ENCODE measurements at places on chromosomes 3 and 15. TPM values are rescaled to one million over a fixed set of nuclear protein-coding genes. Genes with fewer than 3 reads are reported as not detected.

GRCh38 chr3:72462595-72463011 is 385.6 kb downstream of the SHQ1 start:
- no peak overlapping the region for H3K27ac ChIP-seq
- no peaks in the 10 kb centered on the region for H3K27me3 ChIP-seq
- peak; percentile 67 for DNase-seq
- H3K36me3 ChIP-seq = no peaks in the 10 kb centered on the region

DNA sequence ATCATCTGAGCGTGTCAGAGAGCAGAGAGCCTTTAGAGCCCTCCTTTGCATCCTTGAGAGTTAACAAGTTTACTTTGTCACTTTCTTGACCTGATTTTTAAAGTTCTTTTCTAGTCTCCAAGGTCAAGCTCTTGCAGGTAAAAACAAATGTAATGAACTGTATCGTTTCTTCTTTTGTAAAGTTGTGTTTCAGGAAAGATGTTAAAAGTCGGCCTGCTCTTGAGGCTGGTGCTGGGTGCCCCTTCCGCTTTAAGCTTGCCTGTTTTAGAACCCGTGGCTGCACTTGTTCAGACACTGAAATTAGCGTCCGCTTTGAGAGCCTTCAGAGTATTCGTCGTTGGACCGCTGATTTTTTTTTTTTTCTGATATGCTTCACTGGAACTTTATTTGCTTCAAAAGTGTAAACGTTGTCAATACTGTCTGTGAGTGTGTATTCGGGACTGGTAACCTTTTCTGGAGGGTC is 52.6 kb upstream of the ULK4 start:
- H3K4me3 ChIP-seq = peak overlapping the region; percentile 71
- H3K27me3 ChIP-seq = no peaks in the 10 kb centered on the region
- H3K4me1 ChIP-seq = peaks cover 11% of the 10 kb centered on the region
- no peak for DNase-seq
- no peaks in the 10 kb centered on the region for H3K36me3 ChIP-seq
- H3K27ac ChIP-seq = peak overlapping the region; percentile 83

DNA sequence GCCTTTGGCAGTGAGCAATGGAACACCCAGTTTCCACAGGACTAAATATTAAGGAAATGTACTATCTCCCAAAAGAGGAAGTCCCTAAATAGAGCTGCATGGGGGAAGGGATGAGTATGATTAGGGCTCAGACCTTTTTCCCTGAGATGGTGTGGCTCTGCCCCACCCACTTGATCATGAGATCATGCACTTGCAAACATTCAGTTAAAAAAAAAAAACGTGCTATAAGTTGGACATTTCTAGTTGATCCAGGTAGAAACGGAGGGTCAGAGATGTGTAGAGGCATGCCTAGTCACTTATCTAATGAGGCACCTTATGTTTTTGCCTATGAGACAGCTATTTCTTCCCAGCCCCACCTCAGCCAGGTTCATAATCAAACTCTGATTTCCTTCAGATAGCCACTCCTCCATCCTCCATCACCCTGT is 24.5 kb upstream of the SSR3 start:
- H3K36me3 ChIP-seq = no peaks in the 10 kb centered on the region
- no peak for DNase-seq
- no peaks in the 10 kb centered on the region for H3K4me1 ChIP-seq
- H3K27me3 ChIP-seq = no peaks in the 10 kb centered on the region

GRCh38 chr3:23314981-23315762 is 112.0 kb downstream of the UBE2E2 start:
- H3K27me3 ChIP-seq = no peaks in the 10 kb centered on the region
- no peak overlapping the region for H3K4me3 ChIP-seq
- H3K4me1 ChIP-seq = no peaks in the 10 kb centered on the region

DNA sequence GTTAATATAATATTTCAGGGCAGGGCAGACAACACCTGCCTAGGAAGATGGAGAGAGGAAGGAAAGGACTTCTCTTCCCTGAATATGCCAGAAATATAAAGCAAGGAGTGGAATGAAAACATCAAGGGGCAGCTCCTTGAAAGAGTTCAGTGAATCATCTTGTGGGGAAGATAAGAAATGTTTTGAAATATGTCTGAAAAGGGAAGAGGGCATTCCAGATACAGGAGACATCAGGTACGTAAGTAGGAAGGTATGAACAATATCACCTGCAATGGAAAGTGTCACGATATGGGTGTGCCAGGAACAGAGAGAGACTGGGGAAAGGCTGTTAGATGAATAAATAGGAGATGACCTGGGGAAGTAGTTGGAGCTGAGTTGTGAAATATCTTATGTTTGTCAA is 75.8 kb upstream of the WDR72 start:
- H3K27me3 ChIP-seq = no peaks in the 10 kb centered on the region
- no peak for DNase-seq
- no peak overlapping the region for H3K27ac ChIP-seq
- H3K36me3 ChIP-seq = no peaks in the 10 kb centered on the region

- H3K27ac ChIP-seq = no peak overlapping the region
- no peak overlapping the region for H3K4me3 ChIP-seq
- DNase-seq = peak; percentile 56
- no peaks in the 10 kb centered on the region for H3K36me3 ChIP-seq
Observed at GRCh38 chr15:77195586-77195985, 124.7 kb upstream of the TSPAN3 start.

The ZBTB47 gene
- total RNA-seq = 26.6 TPM

GRCh38 chr3:24264011-24264410 is 230.6 kb downstream of the THRB start:
- DNase-seq = no peak
- no peaks in the 10 kb centered on the region for H3K36me3 ChIP-seq
- H3K27ac ChIP-seq = no peak overlapping the region
- H3K27me3 ChIP-seq = no peaks in the 10 kb centered on the region

The LZTFL1 gene
- total RNA-seq = 30.9 TPM

GRCh38 chr3:8094415-8094814 is 407.2 kb upstream of the LMCD1 start:
- no peak overlapping the region for H3K4me3 ChIP-seq
- H3K36me3 ChIP-seq = no peaks in the 10 kb centered on the region
- DNase-seq = no peak

The GPR171 gene
- 4.9 TPM for total RNA-seq

DNA sequence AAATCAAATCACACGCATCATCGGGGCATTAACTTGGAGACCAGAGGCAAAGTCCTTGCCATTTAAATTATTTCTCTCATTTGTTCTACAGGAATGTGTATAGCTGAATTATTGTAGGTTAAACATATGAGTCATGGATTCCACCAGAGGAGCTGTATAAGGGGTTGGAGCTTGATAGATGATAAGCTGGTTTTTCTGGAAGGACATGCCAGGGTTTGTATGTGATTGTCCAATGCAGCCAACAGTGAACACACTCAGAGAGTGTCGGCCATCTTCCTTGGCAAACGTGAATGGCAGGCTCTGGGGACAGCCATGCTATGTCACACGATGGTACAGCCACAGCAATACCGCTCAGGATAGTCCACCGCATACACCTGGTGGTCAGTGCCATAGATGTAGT is 25.1 kb downstream of the SSUH2 start:
- H3K4me1 ChIP-seq = peaks cover 6% of the 10 kb centered on the region
- no peak overlapping the region for H3K27ac ChIP-seq
- H3K36me3 ChIP-seq = no peaks in the 10 kb centered on the region
- DNase-seq = no peak
- no peak overlapping the region for H3K4me3 ChIP-seq
- no peaks in the 10 kb centered on the region for H3K27me3 ChIP-seq

The TUSC7 gene
- total RNA-seq = not detected

DNA sequence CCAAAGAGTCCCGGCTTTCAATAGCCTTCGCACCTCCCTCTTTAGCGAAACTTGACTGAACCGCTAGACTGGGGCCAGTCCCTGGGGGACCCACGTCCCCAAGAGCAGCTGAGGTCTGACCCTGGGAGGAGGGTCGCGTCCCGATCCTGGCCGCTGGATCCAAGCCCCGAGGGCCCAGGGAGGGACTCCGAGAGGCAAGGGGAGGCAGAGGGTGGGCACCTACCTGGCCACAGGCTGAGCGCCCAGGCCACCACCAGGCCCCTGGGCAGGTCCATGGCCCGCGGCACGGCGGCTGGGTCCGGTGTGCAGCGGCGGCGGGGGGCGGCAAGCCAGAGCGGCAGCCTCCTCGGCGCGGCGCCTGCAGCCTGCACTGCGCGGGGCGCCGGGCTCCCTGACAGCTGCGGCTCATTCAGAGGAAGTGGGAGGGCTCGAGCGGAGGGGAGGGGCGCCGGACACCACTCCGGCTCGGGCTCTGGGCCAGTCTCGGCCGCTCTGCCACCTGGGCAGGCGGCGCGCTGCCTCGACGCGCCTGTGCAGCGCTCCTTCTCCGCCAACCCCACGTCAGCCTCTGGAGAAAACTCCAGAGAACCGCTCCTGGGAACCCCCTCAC is at the start of gene ITGA11:
ITGA11 (minus strand) TSS at position 372 of the 610 bp plus-strand sequence; CDS start at position 275, 97 bp downstream.
- no peak within 1 kb of the TSS for H3K27ac ChIP-seq
- H3K4me3 ChIP-seq = peak within 1 kb of the TSS; percentile 62
- DNase-seq = peak; percentile 87
- H3K36me3 ChIP-seq = no peaks in the 10 kb centered on the region
- H3K27me3 ChIP-seq = peaks cover 8% of the 10 kb centered on the region

DNA sequence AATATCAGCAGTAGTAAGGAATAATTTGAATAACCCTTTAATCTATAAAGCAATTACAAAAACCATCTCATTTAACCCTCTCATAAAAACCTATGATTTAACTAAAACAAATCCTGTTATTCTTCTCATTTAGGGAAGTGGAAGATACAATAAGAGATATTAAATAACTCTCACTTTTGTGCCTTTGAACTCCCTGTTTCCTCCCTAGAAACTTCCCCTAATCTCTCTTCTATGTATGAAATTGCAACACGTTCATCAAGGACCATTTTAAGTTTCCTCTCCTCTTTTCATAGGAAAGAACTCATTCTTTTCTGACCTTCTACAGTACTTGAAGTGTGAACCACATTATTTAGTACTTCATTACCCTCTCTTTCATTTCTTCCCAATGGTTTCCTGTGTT is 18.8 kb upstream of the FAM81A start:
- H3K36me3 ChIP-seq = no peaks in the 10 kb centered on the region
- no peaks in the 10 kb centered on the region for H3K27me3 ChIP-seq
- H3K4me1 ChIP-seq = no peaks in the 10 kb centered on the region
- H3K27ac ChIP-seq = no peak overlapping the region

GRCh38 chr3:141291559-141292355 is 60.1 kb downstream of the PXYLP1 start:
- DNase-seq = peak; percentile 54
- H3K36me3 ChIP-seq = no peaks in the 10 kb centered on the region
- no peaks in the 10 kb centered on the region for H3K27me3 ChIP-seq
- peaks cover 7% of the 10 kb centered on the region for H3K4me1 ChIP-seq
- no peak overlapping the region for H3K4me3 ChIP-seq

The PLCL2 gene
- total RNA-seq = 19.1 TPM

- peaks cover 14% of the 10 kb centered on the region for H3K4me1 ChIP-seq
- no peaks in the 10 kb centered on the region for H3K27me3 ChIP-seq
- peak overlapping the region; percentile 96 for H3K4me3 ChIP-seq
- H3K36me3 ChIP-seq = no peaks in the 10 kb centered on the region
Observed at GRCh38 chr15:75023872-75024636, 664 bp downstream of the PPCDC start.

The SNRPN gene
- total RNA-seq = 134 TPM

Data from kidney (tissue), 22 donors.